ENCODE measurements at places on chromosomes 2 and 18. TPM values are rescaled to one million over a fixed set of nuclear protein-coding genes. Genes with fewer than 3 reads are reported as not detected.
A peak's percentile ranks its signal among the peaks of the same experiment; 100 is the strongest.

UGT1A10 gene
- not detected for total RNA-seq

RAMP1 gene
- 13.5 TPM for total RNA-seq

DNA sequence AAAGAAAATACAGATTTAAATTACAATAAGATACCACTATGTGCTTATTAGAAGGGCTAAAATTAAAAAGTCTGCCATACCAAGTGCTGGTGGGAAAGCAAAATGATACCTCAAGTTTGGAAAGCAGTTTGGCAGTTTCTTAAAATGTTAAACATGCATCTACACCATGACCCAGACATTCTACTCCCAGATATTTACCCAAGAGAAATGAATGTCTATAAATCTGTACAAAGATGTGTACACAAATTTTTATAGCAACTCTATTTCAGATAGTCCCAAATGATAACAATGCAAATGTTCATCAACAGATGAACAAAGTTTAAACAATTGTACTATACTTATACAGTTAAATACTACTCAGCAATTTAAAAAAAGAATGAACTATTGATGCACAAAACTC, 7.1 kb upstream of the DSG4 start:
- no peak for DNase-seq

TCF23 gene
- total RNA-seq, result not detected

DNA sequence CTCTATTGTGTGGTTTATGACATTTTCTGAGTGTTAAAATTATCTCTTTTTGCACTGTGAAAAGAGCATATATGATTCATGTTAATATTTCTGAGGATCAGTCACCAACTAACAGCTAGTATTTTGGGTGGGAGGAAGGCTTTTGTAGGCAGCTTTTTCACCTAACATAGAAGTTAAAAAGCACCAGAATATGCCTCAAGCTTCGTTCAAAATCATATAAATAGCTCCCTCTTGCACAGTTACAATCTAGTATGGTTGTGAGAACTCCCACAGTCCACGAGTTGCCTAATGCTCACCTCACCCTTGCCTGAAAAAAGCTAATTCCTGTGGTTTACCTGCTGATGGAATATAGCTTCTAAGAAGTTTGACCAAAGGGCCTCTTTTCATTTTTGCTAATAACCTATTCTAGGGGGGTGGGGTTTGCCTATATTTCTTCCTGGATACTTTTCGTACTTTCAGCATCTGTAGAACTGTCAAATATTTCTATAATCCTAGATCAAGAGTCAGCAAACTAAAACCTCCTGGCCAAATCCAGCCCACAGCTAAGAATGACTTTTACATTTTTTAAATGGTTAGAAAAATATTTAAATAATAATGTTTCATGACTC, 167.1 kb upstream of the FOSL2 start:
- no peak for DNase-seq

DAW1 gene
- total RNA-seq, result 0.23 TPM

KIF1A gene
- total RNA-seq, result 0.75 TPM

DNA sequence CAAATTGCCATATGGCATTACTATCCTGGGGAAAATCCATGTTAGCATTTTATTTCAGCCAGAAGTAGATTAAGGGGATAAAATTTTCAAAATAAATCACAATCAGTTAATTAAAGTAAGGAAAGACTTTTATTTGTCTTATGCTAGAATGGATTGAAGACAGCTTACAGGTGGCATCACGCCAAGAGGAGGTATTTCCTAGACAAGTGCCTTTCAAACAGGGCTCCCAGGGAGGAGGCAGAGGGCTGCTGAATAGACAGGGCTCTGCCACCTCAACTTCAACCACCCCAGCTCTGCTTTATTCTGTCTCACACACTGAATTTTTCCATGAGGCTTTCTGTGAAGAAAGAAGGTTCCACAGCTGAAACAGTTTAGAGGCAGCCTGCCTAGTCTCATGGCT, 12.2 kb downstream of the CCDC68 start:
- DNase-seq, result no peak

DNA sequence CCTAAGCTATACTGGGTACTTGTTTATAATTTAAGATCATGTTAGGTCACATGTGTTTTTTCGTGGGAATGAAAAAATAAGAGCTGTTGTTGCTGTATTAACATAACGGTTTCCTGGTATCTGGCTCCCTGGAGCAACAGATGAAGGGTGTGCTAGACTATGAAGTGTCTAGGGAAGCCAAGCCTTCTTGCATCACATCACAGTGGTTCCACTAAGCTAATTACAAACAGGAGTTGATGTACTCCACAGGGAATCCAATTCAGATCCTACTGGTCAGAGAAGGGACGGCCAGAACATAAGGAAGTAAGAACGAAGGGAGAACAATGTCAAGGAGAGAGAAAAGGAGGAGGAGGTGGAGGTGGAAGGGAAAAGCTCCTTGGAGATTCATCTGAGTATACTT, 193.0 kb upstream of the CYP26B1 start:
- DNase-seq, result no peak

DNA sequence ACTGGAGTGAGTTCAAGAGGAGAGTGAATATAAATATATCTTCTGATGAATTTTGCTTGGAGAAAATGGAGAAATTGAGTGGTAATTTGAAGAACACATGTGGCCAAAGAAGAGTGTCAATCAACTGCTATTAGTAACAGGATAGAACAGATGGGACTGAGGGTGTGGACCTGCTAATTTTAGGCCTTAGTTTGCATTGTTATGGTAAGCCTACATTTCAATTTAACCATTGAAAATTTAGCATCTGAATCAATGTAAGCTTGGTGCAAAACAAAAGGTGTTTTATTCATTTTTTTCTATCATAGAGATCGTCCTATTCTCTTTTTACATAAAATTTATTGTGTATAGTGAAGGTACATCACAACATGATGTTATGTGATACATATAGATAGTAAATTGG, 42.1 kb upstream of the CDH19 start:
- no peak for DNase-seq

- DNase-seq, result no peak
Observed at GRCh38 chr2:37084797-37085196, 479 bp downstream of the GPATCH11 start.

GRCh38 chr18:75844146-75844545, 416.6 kb upstream of the SMIM21 start:
- DNase-seq, result no peak

GRCh38 chr2:236638707-236639106, 69.1 kb downstream of the ACKR3 start:
- no peak for DNase-seq

DNA sequence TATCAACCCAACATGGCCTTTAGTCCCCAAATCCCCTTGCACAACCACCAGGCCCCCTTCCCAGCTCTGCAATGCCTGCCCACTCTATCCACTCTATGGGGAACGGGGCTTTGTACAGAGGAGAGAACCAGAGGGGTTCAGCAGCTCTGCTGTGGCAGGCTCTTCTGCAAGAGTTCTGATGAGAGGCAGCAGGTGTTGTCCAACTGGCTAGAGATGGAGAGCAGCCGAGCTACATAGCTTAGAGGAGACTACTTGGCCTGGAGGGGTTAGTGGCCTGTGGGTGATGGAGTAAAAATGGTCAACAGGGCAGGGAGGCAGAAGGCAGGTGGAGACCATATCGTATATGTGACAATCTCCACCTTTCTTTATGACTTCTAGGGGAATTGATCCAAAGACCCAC, 103.0 kb downstream of the QPCT start:
- DNase-seq, result peak; percentile 45

DNA sequence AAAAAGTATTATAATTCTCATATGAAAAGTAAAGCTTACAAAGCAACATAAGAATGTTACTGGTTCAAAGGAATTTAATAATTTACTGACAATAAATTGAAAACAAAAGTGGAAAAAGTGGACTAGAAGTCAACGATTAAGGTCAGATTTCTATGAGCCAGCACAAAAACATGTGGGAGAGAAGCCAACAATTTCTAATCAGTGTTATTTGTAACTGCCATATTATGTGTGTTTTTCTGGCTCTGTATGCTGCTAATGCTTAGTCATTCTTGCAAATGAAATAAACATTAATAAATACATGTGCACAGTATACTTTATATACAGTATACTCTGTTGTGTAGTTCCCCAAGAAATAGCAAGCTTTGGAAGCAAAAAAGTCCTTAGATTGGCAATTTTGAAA, 301.3 kb upstream of the RGPD4 start:
- peak; percentile 63 for DNase-seq

SCTR gene
- not detected for total RNA-seq

DNA sequence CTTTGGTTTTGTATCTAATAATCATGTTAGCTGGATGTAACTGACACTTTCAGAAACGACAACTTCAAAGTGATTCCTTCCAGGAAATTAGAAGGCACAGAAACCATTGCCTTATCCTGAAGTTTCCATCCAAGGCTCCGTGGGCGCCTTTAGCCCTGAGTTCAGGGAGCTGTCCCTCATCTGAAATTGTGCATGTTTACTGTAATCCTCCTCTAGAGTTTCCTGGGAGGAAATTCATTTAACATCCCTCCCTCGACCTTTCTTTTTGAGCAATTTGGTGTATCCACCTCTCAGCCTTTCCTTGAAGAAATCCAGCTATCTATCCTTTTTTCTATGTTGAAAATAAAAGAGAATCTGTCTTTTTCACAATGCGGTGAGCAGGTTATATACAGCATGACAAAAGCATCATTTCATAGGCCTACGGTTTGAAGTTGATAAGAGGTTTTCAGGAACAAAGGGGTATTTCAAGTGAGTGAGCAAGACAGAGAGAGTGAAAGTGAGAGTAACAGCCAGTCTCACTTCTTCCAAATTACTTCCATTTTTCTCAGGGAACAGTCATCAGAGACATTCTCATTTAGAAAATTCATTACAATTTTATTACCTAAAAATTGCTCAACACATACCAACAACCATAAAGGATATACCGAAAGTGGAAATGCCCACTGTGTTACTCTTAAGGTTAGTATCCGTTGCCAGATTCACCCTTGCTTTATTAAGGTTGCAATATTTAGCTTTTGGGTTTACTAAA, 167.3 kb downstream of the MREG start:
- no peak for DNase-seq

IL36B gene
- total RNA-seq, result not detected

DNA sequence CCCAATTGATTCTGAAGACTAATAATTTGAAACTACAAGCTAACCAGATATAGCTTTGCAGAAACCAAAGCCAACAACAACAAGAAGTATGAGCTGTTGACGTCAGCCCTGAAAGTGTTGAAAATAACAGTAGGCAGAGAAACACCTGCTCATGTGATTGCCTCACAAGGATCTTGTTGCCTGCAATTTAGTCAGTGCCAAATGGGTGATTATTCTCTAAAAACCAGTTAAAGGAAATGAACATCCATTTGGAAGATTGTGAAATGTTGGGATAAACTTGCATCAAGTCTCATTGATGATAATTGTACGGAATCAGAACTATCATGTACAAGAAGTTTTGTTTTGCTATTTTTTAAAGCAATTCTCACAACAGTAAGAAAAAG, 2.8 kb downstream of the CYTIP start:
- DNase-seq, result peak; percentile 70

UPP2 gene
- not detected for total RNA-seq

GRCh38 chr2:27016801-27017325, 15.9 kb upstream of the TMEM214 start:
- peak; percentile 60 for DNase-seq

DNA sequence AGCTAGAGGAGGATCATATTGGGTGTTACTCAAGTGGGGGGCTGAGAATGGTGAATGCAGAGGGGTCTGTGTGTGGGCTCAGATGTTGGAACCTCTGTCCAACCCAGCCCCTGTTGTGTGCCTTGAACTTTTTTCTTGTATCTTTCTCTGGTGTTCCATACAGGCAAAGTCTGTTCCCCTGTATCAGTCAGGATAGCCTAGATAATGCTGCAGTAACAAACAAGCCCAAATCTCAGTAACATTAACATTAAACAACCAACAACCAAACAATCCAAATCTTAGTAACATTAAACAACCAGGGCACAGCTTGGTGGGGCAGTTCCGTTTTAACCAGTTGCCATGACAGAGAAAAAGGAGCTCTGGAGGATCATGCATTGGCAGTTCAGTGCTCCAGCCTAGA, 103.7 kb downstream of the CTIF start:
- DNase-seq, result no peak

DNA sequence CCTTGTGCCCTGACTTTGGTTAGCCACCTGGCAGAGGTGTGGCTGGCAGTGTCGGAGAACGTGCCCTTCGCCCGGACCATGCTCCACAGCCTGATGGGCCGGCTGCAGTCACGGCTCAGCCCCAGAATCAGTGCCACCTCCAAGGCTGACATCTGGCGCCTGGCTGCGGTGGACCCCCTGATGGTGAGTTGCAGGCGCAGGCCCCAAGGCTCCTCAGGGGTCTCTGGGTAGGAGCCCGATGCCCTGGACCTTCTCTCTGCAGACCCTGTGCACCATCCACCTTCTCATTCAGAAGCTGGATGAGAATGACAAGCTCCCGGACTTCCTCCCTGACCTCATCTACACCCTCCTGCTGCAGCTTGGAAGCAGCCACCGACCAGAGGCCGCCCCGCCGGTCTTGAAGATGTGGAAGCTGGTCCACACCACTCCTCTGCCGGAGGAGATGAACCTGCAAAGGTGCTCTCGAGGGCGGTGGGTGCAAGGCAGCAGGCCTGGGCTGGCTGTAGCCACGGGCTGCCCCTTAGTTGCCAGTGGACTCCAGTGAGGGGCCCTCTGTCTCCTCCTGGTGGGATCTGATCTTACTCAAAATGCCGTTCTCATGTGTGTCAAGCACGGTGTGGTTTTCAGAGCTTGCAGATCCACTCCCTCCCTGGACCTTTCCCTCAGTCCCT, 32.1 kb downstream of the HJURP start:
- DNase-seq, result no peak

ZC3H15 gene
- total RNA-seq, result 67.6 TPM

C2orf80 gene
- not detected for total RNA-seq

IL36RN gene
- total RNA-seq, result not detected

KLF11 gene
- total RNA-seq, result 3.3 TPM

TNFAIP6 gene
- total RNA-seq, result 20.3 TPM

REG3A gene
- not detected for total RNA-seq

DNA sequence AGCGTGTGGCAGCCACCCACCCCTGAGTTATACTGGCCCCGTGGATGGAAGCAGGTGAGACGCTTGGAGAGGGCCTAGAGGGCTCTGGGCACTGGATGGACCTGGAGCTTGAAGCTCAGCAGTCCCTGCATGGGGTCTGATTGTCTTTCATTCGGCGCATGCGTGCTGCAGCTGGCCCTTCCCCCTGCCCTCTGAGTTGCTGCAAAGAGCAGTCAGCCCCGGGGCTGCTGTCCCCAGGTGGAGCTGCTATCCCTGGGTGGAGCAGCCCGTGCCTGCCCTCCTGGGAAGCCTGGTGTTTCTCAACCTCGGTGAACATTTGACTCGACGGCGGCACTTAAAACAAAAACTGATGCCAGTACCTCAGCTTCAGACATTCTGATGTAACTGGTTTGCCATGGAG, 29.6 kb downstream of the IGFBP5 start:
- no peak for DNase-seq
